ENCODE measurements at places on chromosomes 7 and 10. TPM values are rescaled to one million over a fixed set of nuclear protein-coding genes. Genes with fewer than 3 reads are reported as not detected.
A peak's percentile ranks its signal among the peaks of the same experiment; 100 is the strongest.

The PIK3CG gene
- not detected for polyA plus RNA-seq

The CYP3A7 gene
- not detected for polyA plus RNA-seq

DNA sequence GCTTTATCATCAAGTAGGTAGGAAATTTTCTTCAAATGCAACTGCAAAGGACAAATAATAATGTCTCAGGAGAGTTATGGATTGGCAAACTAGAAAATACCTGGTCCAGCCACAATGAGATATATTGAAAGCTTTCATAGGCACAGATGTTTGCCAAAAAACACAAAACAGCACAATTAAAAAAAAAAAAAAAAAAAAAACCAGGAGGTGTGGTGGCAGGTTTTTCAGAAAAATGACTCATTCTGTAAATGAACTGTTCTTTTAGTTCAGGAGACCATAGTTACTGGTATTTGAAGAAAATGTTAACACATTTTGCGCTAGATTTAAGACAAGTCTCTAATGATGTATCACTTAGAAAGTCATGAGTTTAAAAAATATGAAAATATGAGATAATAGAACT is 55.0 kb upstream of the JCAD start:
- DNase-seq: no peak

The FBXO24 gene
- polyA plus RNA-seq: 0.13 TPM

DNA sequence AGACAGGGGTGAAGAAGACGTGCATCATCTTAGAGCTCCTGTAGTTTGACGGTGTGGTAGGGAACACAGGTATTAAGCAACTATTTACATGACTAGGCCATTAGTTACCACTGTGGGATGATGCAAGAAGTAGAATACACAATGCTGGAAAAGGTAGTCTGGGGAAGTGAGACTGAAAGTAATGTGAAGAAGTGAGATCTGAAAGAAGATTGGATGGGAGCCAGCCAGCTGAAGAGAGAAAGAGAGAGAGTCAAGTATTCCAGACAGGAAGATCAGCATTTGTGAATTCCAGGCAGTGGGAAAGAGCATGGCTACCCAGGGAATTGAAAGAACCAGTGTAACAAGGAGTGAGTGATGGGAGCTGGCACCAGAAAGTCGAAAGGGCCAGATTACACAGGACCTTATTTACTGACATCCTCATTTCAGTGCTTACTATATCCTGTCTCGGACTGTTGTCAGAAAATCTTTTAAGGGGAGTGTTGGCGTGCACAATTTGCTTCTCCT is 4.0 kb upstream of the CFAP58 start:
- DNase-seq: peak; percentile 64

The PPP1R3C gene
- polyA plus RNA-seq: 10.9 TPM

DNA sequence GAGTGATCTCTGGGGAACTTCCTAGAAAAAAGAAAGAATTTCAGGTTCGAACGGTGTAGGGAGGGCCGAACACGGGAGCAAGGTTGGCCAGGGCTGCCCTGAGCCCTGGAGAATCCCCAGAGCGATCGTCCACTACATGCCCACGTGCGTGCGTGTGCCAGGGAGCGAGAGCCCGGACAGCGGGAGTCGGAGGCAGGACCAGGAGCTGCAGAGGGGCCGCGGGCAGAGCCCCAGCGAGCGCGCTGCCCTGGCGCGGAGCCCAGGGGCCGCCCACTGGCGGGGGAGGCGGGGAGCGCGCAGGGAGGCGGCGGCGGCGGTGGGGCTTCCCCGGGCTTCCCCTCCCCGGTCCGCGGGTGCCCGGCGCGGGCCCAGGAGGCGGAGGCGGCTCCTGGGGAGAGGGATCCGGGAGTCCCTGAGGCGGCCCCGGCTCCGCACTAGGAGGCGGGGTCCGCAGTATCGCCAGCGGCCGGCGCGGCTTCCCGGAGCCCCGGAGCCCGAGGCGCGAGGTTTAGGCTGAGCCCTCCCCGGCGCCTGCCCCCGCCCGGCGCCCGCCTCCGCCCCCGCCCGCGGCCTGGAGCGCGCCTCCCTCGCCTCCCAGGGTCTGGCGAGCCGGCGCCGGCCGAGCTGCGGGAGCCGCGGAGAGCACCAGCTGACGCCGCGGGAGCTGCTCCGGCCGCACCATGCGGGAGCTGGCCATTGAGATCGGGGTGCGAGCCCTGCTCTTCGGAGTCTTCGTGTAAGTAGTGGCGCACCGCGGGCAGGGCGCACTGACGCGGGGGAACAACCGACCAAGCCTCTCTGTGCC is at the start of gene PLPP4:
Gene PLPP4, plus strand, starts transcription at position 602 of the 805 bp plus-strand sequence. Its CDS starts 79 bp downstream, at position 681.
- DNase-seq: no peak

DNA sequence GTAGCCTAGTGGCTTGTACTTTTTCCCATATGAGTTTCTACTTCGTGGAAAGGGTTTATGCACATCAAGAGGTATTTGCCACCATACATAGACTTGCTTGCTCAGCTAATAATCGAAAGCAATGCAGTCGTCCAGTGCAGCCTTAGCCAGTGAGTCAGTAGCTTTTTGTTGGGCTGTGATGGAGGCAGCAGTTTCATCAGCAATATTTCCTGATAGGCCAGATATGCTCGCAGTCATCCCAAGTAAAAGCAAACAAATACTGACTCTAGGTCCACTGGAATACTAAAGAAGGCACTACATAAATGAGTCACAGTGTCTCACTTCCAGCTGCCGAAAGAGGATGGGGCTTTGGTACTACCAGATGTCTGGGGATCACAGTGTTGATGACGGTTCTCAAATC is 2.1 kb upstream of the BNIP3 start:
- peak; percentile 52 for DNase-seq

DNA sequence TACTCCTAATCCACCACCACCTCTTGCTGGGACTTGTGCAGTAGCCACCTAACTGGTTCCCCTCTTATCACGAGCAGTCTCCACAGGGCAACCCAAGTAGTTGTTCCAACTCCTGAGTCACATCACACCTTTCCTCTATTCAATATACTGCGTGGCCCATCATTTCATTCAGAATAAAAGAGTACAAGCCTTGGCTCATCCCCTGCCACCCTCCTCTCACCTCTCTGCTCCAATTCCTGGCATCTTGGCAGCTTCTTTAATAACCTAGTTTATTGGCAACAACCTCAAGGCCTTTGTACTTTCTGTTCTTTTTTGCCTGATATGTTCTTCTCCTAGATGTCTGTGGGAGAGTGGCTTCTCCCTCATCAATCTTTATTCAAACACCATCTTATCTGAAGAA is 199.4 kb downstream of the KIAA1217 start:
- no peak for DNase-seq

GRCh38 chr7:18320971-18321567 is 174.5 kb upstream of the HDAC9 start:
- DNase-seq: peak; percentile 17

GRCh38 chr7:423312-424260 is 96.1 kb downstream of the PDGFA start:
- no peak for DNase-seq

DNA sequence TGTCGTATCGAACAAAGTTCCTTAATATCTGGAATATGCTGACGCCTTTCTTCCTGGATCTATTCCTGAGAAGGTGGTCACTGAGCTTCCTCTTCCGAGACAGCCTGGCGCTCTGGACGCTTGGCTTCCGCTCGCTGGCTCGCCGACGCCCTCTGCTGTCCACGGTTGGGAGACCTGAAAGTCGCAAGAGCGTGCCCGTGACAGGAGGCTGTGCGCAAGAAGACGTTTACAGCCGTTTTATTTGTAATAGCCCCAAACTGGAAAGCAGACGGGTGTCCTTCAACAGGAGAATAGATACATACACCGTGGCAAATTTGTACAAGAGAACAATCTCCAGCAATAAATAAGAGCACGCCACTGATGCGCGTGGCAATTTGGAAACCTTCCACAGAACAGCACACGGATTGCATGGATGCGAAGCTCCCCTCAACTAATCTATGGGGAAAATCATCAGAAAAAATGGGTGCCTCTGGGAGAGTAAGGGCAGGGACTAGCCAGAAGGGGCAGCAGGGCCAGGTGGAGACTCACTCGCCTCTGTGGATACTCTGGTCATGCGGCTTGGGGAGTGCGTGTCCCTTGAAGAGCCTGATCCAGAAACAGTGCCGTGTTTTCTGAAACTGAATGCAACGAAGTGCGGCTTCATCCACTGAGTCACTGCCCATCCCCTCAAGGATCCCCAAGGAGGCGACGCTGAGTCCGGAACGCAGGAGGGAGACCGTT is 41.5 kb upstream of the BNIP3 start:
- peak; percentile 83 for DNase-seq

GRCh38 chr10:76350583-76350982 is 919.2 kb downstream of the LRMDA start:
- DNase-seq: no peak

GRCh38 chr7:30422922-30423321 is 55.7 kb downstream of the NOD1 start:
- DNase-seq: no peak

GRCh38 chr7:30171766-30172447 is 37.1 kb downstream of the MTURN start:
- DNase-seq: peak; percentile 19

GRCh38 chr10:58081353-58081752 is 186.3 kb downstream of the IPMK start:
- no peak for DNase-seq

The ASB4 gene
- polyA plus RNA-seq: 1.4 TPM

DNA sequence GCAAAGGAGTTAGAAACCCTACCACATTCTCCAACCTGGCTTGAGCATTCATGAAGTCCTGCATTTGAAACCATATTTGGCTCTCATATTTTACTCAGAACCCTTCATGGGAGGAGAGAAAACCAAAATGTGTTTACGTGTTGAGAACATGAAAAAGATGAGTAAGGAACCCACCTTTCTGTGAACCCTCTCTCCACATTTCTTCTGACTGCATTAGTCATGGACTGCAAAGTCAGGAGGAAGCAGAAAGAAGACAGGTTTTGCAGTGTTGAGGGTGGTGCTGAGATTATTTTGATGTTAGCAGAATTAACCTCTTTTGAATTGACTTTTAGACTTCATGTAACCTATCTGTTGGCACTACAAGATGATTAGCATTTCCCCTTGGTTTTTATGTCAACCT is 4.9 kb downstream of the IFIT1B start:
- DNase-seq: no peak

- DNase-seq: no peak
These were observed 382.7 kb upstream of the RNF32 start for GRCh38 chr7:156257904-156258303.

The OR9A4 gene
- not detected for polyA plus RNA-seq

The KLF6 gene
- 31.9 TPM for polyA plus RNA-seq

DNA sequence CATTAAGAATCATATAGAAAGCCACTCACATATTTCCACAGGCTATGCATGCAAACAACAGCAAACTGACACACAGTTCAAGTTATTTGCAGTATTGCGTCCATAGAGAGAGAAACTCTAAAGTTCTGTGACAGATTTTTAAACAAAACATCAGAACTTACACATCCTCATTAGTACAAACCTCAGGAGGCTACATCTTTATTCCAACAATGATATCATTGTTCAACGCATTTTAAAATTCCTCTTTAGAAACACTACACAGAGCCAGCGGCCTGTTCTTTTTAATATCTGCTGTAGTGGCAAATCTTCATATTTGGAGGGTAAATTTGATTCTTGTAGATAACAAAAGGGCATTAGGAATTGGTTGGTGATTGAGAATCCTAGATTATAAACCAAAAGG is 55.9 kb upstream of the NFE2L3 start:
- DNase-seq: no peak

The KNDC1 gene
- polyA plus RNA-seq: 0.49 TPM

The MINDY3 gene
- 16.1 TPM for polyA plus RNA-seq

The COL13A1 gene
- polyA plus RNA-seq: 0.55 TPM

DNA sequence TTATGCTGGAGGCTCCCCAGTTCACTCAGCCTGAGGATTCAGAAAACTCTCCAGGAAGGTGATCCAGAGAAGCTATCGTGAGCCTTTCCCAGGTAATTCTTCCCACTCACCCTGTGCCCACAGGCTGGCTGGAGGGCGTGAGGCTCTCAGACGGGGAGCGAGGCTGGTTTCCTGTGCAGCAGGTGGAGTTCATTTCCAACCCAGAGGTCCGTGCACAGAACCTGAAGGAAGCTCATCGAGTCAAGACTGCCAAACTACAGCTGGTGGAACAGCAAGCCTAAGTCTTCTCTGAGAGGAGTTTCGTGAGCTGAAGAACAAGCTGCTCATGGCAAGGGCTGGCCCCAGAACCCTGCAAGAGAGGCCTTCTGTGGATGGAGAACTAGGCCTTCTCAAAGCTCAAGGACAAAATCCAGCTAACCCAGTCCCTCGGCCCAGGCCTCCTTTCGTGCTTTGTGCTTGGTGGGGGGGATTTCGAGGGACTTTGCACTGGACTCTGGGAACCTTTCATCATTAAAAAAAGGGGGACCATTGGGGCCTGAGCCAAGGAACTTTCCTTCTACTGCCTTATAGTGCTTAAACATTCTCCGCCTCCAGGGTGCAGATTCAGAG is 23.6 kb downstream of the NOBOX start:
- no peak for DNase-seq

The SMNDC1 gene
- 28.1 TPM for polyA plus RNA-seq

- DNase-seq: no peak
These were observed 45.6 kb upstream of the TAS2R16 start for GRCh38 chr7:123041101-123041500.

Measured in A549 (cell line).